Stimulated activated CD4-positive, alpha-beta T cell treated with anti-CD3 and anti-CD28 coated beads, Interleukin-1b, Interleukin-23, amount 100 ng/mL, for 4 hours (primary cell): ENCODE measurements at places on chromosomes 3 and 15.

GRCh38 chr3:17808994-17809393 is 66.6 kb upstream of the TBC1D5 start:
- DNase-seq = no peak

- DNase-seq = no peak
Measured at GRCh38 chr3:129602730-129603560, 3.5 kb downstream of the PLXND1 start.

- no peak for DNase-seq
Measured at GRCh38 chr3:112384769-112385168, 51.8 kb downstream of the CD200 start.

DNA sequence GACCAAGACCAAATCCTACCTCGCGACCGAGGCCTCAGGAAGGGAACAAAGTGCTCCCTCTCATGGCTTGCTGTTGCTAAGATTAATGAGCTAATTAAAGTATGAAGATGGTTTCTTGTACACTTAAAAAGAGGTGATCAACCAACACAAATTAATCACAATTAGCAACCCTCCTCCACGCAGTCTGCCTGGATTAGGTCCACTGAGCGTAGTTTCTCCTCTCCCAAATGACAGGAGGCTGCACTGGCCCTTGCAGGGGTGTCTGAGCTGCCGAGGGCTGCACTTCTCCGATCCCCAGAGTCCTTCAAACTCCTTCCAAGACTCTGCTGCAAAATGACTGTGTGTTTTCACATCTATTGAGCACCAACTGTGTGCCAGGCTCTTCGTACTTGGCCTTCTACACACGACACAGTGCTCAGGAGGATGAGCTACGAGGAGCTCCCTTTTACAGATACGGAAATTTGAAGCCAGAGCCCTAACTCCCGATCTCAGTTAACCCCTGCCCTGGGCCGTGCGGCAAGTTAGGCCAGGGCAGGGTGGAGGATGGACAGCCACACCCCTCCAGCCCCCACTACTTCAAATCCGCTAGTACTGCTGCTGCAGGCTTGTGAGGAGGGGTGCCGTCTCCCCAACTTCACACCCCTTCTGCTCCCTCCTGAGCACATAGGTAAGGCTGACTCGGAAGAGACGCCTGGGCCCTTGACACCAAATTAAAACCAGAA is 101.0 kb upstream of the LINGO1 start:
- no peak for DNase-seq
